ENCODE measurements at places on chromosomes 1 and 21.

DNA sequence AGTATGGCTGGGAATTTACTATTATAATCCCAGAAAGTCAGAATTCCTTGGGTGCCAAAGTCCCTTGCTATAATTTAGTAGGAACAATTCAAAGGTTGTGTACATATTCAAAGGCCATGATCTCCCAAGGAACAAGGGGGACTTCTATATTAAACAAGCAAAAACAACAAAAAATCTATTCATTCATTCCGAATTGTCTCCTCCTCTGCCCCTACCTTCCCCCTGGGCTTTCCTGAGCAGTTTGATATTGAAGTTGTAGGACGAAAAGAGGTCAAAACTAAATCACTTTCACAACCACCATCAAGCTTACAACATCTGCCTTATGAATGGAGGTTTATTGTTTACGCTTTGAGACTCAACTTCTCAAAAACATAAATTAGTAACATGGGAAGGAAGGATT lies 35.3 kb upstream of the SOD1 start:
- H3K36me3 ChIP-seq, result no peaks in the 10 kb centered on the region
- no peak for DNase-seq
- no peaks in the 10 kb centered on the region for H3K4me1 ChIP-seq
- H3K4me3 ChIP-seq, result no peak overlapping the region
- no peak overlapping the region for H3K27ac ChIP-seq

DNA sequence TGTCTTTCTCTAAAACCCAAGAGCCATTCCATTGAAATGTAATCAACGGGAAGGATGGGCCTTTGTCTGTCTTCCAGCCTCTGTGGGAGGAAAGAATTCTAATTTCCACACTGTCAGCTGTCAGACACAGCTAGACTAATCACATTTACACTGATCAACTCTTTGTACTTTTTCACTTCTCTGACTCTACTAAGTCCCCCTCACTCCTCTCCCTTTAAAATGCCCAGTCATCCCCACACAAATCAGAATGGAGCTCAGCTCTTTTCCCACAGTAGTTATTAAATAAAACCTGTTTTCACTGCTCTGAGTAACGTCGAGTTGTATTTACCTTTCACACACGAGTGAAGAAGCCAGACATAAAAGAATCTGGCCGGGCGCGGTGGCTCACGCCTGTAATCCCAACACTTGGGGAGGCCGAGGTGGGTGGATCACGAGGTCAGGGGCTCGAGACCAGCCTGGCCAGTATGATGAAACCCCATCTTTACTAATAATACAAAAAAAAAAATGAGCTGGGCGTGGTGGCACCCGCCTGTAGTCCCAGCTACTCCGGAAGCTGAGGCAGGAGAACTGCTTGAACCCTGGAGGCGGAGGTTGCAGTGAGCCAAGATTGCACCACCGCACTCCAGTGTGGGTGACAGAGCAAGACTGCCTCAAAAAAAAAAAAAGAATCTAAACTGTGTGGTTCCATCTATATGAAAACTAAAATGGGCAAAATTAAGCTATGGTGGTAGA lies 13.3 kb downstream of the ZBTB8OS start:
- no peaks in the 10 kb centered on the region for H3K27me3 ChIP-seq
- H3K36me3 ChIP-seq, result no peaks in the 10 kb centered on the region
- H3K4me1 ChIP-seq, result no peaks in the 10 kb centered on the region
- no peak overlapping the region for H3K27ac ChIP-seq
- DNase-seq, result no peak

DNA sequence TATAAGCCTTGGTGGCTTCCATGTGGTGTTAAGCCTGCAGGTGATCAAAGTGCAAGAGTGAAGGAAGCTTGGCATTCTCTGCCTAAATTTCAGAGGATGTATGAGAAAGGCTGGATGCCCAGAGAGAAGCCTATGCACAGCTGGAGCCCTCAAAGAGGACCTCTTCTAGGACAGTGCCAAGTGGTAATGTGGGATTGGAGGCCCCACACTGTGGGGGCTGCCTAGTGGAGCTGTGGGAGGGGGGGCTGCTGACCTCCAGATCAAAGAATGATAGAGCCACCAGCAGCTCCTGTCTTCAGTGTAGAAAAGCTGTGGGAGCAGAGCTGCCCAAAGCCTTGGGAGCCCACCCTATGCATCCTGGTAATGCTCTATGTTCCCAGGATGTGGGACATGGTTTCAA lies 1512.7 kb upstream of the TPTE start:
- DNase-seq, result no peak
- H3K4me3 ChIP-seq, result no peak overlapping the region
- no peaks in the 10 kb centered on the region for H3K27me3 ChIP-seq
- no peaks in the 10 kb centered on the region for H3K36me3 ChIP-seq
- no peak overlapping the region for H3K27ac ChIP-seq

DNA sequence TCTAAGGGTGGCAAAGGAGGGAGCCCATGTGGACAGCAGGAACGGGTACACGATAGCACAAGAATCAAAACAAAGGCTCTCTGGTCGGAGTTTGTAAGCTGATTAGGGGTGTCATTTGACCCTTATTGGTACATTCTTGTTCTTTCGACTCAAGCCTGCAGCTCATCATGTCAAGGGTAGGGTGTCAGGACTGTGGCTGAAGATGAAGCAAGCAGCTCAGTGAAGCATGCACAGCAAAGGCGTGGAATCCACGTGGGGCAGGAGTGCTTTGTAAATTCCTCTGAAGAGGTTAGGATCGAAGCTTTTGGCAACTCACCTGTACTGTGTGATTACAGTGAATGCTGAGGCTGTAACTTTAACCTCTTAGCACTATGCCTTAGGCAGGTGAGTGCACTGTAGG lies 4.7 kb upstream of the ABCB10 start:
- H3K4me1 ChIP-seq, result peaks cover 4% of the 10 kb centered on the region
- H3K27me3 ChIP-seq, result no peaks in the 10 kb centered on the region
- H3K4me3 ChIP-seq, result no peak overlapping the region
- no peaks in the 10 kb centered on the region for H3K36me3 ChIP-seq
- no peak overlapping the region for H3K27ac ChIP-seq
- no peak for DNase-seq

DNA sequence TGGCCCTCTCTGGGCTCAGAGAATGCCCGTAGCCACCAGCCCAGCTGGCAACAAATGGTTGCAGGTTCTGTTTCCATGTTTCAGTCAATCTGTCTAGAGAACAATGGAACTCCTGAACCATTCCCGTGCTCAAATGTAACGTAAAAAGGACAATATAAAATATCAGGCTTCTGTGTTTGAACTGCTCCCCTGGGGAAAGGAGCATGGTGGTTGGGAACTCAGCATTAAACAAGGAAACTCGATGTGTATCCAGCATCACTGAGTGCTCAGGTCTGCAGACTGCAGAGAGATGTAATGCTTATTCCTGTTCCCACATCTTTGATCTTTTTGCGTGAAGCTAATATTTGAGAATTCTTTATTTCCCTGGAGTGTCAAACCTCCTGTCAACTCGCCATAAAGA lies 326.5 kb downstream of the KIF26B start:
- H3K36me3 ChIP-seq, result no peaks in the 10 kb centered on the region
- no peaks in the 10 kb centered on the region for H3K4me1 ChIP-seq
- no peak overlapping the region for H3K4me3 ChIP-seq
- no peaks in the 10 kb centered on the region for H3K27me3 ChIP-seq

DNA sequence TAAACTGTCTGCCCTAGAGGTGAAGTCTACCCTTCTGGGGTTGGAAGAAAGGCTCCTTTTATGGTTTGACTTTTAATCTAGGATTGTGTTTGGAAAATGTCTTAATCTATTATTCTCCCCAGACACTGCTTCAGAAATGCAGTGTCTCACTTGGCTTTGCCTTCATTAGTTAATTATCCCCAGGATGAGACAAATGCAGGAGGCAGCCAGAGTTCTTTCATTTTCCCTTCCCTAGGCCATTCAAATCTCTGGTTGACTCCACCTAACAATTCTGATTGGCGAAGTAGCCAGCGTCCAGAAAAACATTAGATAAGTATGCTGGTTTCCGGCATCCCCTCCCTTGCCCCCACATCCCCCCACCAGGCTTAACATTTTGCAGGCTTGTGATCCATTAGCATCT lies 325.8 kb upstream of the PBX1 start:
- H3K4me1 ChIP-seq, result no peaks in the 10 kb centered on the region
- no peak overlapping the region for H3K4me3 ChIP-seq
- no peaks in the 10 kb centered on the region for H3K27me3 ChIP-seq
- no peak for DNase-seq

DNA sequence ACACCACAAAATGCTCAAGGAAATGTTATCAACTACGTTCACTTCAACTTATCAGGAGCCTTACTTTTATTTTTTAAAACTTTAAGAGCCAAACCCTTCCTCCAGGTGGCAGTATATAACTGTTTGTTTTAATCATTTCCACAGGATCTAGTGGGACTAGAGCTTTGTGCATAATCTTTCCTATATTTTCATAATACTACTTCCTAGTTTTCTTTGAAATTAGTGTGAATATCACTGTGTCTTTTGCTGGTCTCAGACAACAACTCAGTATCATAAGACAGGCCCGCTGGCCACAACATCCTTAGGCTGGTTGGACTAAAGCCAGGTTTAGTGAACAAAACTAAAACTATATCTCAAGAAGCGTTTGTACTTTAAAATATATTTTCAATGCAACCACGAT lies 145.5 kb downstream of the TIAM1 start:
- H3K4me3 ChIP-seq, result no peak overlapping the region
- H3K27me3 ChIP-seq, result no peaks in the 10 kb centered on the region
- H3K36me3 ChIP-seq, result no peaks in the 10 kb centered on the region
- no peak for DNase-seq
- H3K27ac ChIP-seq, result no peak overlapping the region

DNA sequence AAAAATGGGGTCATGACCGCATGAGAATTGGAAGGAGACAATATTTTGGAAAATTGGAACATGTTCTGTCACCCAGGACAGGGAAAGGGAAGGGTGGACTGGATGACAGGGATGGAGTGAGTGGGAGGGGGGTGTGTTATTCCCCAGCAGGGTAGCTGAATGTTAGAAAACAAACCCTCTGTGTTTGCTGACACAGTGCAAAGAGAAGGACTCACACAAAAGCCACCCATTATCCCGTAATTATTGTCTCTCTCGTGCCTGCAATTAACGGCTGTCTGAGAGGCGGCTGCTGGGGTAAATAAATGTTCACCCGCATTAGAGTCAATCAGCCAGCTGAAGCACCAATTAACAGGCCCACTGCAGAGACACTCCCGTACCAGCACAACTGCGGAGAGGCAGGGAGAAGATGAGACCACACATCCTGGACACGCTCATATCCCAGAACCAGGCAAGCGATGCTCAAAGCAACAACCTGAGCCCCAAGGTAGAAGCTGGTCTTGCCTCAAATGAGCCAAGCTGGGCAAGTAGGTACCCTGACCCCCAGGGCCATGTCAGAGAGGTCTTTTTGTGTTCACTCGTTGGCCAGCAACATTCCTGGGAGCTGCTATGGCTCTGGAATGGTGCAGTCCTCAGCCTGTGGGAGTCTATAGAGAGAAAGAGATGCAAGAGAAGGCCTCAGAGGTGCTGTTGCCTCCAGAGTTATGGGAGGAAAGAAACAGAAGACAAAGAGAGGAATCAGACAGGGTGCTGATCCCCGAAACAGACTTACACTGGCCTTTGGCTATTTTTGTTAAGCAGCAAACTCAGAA lies 19.4 kb downstream of the PLEKHA6 start:
- DNase-seq, result no peak
- no peak overlapping the region for H3K27ac ChIP-seq
- H3K36me3 ChIP-seq, result no peaks in the 10 kb centered on the region
- H3K27me3 ChIP-seq, result no peaks in the 10 kb centered on the region
- H3K4me3 ChIP-seq, result no peak overlapping the region
- H3K4me1 ChIP-seq, result no peaks in the 10 kb centered on the region

GRCh38 chr1:53350853-53351767 lies 23.2 kb upstream of the LRP8 start:
- H3K27ac ChIP-seq, result no peak overlapping the region
- no peaks in the 10 kb centered on the region for H3K36me3 ChIP-seq
- DNase-seq, result peak; percentile 1

- peak overlapping the region; percentile 34 for H3K27ac ChIP-seq
- peaks cover 5% of the 10 kb centered on the region for H3K4me1 ChIP-seq
Measured at GRCh38 chr1:61425040-61425439, 299.9 kb downstream of the TM2D1 start.

DNA sequence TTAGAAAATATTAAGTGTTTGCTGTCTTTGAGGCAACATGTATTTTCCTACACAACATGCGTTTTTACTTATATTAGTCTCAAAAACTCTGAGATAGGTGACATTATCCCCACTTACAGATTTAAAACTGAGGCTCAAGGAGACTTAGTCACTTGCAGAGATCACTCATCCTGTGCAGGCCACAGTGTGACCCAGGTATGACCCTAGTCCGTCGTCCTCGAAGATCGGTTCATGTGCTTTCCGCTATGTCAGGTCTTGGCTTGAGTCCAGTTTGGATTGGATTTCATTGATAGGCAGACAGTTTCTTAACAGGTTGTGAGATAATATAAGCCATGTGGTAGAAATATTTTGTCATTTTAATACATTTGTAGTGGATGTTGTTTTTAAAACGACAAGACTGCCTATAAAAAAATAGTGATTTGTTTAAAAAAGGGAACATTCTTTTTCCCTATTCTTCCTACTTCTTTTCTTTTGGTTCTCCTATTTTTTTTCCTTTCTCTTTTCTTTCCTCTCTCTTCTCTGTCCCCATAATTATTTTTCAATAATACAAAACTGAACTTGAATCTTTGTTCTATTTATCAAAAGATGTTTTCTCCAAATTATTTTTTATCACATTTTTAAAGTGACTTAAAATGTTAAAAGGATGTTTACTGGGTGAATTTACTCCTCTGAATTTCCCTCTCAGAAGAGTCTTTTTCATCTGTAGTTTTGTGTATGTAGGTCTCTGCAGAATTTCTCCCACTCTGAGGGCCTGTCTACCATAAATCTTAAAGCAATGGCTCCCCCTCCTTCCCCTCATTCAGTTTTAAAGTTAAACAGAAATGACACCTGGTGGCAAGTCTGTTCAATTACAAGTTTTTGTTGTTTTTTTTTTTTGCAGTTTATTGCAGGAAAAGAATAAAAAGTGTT lies 81.8 kb downstream of the PHTF1 start:
- H3K4me1 ChIP-seq, result no peaks in the 10 kb centered on the region
- no peak overlapping the region for H3K27ac ChIP-seq
- no peaks in the 10 kb centered on the region for H3K27me3 ChIP-seq
- no peak overlapping the region for H3K4me3 ChIP-seq
- no peak for DNase-seq
- no peaks in the 10 kb centered on the region for H3K36me3 ChIP-seq

Measured in ovary (tissue), 10 donors.